ENCODE measurements at places on chromosomes 11 and 22.

GRCh38 chr22:42202669-42203068 is 67.8 kb downstream of the TCF20 start:
- DNase-seq: no peak

DNA sequence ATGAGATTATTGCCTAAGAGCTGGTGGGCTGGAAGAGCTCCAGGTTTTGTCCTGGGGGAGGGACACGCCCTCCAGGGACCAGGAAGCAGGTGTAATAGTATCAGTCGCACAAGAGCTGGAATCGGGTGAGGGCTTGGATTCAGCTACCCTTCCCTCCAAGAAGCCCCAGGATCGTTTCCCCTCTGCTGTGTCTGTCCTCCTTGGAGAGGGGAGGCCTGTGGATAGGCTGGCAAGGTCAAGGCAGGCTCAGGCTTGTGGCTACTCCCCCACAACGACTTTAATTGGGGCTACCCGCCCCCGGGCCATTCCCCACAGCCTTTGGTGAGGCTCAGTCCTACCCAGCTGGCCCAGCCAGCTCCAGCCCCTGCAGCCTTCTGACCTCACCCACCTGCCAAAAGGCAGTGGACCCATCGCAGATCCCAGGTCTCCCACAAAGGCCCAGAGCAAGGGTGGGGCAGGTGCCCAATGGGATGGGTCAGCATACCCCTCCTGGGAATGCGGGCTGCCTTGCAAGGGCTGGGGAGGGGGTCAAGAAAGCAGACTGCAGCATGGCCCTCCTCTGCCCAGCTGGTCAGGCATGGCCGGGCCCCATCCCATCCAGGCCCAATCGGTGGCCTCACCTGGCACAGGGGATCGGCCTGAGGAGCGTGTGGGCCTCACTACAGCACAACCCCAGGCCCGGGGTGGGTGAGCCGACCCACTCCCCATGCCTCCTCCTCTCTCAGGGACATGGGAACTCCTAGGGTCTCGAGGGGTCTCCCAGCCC is 1.0 kb downstream of the CTSD start:
- DNase-seq: no peak

GRCh38 chr11:10117709-10118351 is 176.2 kb downstream of the SBF2 start:
- DNase-seq: no peak

GRCh38 chr11:43516316-43516850 is 157.7 kb downstream of the TTC17 start:
- DNase-seq: no peak

All from HEK293T (cell line).